M059J (cell line): ENCODE measurements at places on chromosomes 5 and 9. TPM values are rescaled to one million over a fixed set of nuclear protein-coding genes. Genes with fewer than 3 reads are reported as not detected.

The TEK gene
- total RNA-seq: 0.96 and 2.0 TPM in 2 replicates

The RLN2 gene
- total RNA-seq: 0.62 TPM in 1 of 2 replicates, not detected in the other

The TMEM174 gene
- total RNA-seq: not detected in 2 replicates

The FBP1 gene
- 0.52 TPM in 1 of 2 replicates, not detected in the other for total RNA-seq

The RABL6 gene
- total RNA-seq: 55.9 and 75.4 TPM in 2 replicates

The DMRT3 gene
- total RNA-seq: not detected in 2 replicates

DNA sequence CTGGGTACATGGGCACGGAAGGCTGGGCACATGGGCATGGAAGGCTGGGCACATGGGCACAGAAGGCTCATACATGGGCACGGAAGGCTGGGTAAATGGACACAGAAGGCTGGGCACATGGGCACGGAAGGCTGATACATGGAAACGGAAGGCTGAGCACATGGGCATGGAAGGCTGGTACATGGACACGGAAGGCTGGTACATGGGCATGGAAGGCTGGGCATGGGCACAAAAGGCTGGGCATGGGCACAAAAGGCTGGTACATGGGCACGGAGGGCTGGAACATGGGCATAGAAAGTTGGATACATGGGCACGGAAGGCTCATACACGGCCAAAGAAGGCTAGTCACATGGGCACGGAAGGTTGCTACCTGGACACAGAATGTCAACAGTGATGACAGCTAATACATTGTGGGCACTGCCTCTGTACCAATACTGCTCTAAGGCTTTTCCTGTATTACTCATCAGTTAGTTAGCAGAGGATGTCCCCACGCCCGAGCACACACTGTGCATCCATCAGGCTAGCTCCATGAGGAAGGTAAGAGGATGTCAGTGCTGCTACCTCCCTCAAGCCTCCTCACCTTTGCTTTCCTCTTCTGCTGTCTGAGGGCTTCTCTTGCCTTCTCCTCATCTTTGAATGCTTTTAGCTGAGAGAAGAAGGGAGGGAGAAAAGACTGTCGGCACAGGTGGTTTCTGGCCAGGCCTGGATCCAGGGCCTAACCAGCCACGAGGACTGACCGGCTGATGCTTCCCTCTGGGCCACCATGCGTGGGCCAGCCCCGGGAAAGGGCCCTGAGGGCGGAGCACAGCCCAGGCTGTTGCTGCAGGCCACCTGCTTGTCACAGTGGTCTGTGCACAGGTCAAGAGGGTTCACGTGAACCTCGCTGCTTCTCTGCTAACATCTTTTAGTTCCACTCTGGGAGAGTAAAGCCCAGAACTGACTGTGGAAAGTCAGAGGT, 14.3 kb downstream of the GPX3 start:
- DNase-seq: peak; percentile 44

DNA sequence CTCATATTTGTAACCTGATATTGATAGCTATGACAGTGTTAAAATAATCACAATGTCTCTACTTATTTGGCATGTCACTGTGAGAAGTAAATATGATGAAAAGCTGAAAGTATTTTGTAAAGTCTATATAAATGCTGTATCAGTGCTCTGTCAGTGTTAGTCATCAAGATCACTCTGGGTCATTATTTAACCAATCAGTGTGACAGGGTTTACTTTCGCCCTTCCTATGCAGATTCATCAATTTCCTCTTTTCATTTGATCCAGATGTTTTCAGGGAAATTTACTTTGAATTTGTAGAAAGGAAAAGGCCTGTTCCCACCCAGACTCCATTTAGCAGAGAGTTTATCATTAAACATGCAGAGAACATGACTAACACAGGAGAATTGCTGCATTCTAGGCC, 9.9 kb upstream of the PCSK5 start:
- no peak for DNase-seq

- peak; percentile 69 for DNase-seq
These were observed 929 bp downstream of the SH3PXD2B start for GRCh38 chr5:172453206-172453985.

- no peak for DNase-seq
These were observed 21.1 kb downstream of the LOX start for GRCh38 chr5:122056913-122057312.

DNA sequence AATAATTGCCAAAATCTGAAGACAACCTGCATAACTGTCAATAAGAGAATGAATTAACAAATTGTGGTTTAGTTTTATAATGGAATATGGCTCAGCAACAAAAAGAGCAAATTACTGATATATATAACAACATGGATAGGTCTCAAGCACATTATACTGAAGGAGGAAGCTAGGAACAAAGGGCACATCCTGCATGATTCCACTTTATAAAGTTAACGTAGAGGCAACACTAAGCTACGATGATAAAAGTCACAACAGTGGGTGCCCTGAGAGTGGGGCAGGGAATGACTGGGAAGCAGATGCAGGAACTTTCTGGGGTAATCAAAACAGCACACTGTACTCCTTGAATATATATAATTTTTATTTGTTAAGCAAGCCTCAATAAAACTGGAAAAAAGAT, 165.2 kb downstream of the RMI1 start:
- no peak for DNase-seq

DNA sequence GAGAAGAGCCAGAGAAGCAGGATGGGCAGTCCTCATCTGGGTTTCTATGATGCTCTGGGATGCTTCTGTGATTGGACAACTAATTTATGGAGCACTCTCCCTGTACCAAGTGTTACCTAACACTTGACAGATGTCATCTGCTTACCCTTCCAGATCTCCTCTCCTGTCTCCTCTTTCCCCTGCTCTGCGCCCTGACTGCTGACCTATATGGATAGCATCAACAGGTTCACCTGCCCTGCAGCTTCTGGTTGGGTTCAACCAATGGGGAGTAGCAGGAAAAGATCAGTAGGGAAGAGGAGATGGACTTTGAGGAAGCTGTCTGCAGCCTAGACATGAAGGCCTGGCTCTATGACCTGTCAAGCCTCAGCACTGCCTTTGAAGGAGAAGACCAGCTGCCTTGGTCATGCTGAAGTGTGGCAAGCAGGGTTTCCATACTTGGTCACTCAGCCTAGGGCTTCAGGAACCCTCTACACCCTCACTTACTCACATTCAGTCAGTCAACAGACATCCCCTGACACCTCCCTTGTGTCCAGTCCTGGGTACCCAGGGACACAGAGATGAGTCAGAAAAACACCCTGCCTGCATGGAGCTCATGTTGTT, 11.3 kb upstream of the P4HA2 start:
- DNase-seq: no peak

GRCh38 chr9:114246558-114246957, 76.3 kb upstream of the ORM1 start:
- DNase-seq: no peak

- no peak for DNase-seq
These were observed 36.6 kb upstream of the SARDH start for GRCh38 chr9:133774799-133775198.

GRCh38 chr9:124475158-124475867, 25.1 kb downstream of the ADGRD2 start:
- DNase-seq: no peak

- DNase-seq: no peak
These were observed 12.6 kb downstream of the NR2F1 start for GRCh38 chr5:93595420-93596147.

- peak; percentile 69 for DNase-seq
These were observed at the start of gene AK1 for GRCh38 chr9:127877566-127877998. AK1 (minus strand) TSS chr9:127877675; CDS start chr9:127874617, 3,058 bp downstream.

- DNase-seq: no peak
These were observed 106.9 kb upstream of the ST8SIA4 start for GRCh38 chr5:101009758-101010519.

- DNase-seq: no peak
These were observed 259.7 kb downstream of the CDH10 start for GRCh38 chr5:24385070-24385469.

- no peak for DNase-seq
These were observed 83.9 kb downstream of the KCTD16 start for GRCh38 chr5:144254552-144254951.

GRCh38 chr5:40841068-40841805, at the start of gene CARD6:
CARD6 (plus strand) TSS chr5:40841367; CDS start chr5:40841383, 16 bp downstream.
- DNase-seq: peak; percentile 68

- DNase-seq: no peak
These were observed 959 bp upstream of the FBXL17 start for GRCh38 chr5:108382784-108383330.

GRCh38 chr9:136496801-136497620, 14.2 kb upstream of the SEC16A start:
- DNase-seq: no peak

- no peak for DNase-seq
These were observed 524.8 kb downstream of the PRR16 start for GRCh38 chr5:120988941-120989340.

DNA sequence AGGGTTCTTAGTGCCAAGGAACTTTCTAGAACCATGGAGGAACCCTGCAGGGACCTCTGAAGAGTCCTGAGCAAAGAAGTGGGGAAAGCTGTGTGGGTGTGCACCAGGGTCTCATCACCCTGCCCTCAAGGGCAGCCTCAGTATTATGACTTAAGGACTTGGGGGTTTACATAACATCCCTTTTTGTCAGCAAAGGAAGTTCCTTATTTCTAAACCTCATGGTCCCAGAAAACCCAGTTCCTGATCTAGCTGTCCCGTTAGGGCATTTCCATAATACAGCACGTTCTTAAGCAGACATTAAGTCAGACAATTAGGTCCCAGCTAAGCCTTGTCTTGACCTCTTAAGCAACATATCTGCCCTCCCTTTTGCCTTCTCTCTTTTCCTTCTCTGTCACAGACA, 57.3 kb downstream of the DAPK1 start:
- no peak for DNase-seq

GRCh38 chr5:165844571-165844970, 2339.2 kb downstream of the MAT2B start:
- DNase-seq: no peak

DNA sequence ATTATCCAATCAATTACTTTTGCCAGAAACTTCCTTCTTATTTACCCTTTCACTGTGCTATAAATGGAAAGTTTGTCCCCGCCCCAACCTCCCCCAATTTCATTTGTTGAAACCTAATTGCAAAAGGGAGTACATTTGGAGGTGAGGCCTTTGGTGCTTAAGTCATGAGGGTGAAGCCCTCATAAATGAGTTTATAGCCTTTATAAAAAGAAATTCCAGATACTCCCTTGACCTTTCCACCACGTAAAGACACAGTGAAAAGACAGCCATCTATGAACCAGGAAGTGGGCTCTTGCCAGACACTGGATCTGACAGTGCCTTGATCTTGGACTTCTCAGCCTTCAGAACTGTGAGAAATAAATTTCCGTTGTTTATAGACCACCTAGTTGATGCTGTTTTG, 82.3 kb downstream of the NUDT12 start:
- DNase-seq: no peak
